ENCODE measurements at places on chromosomes 6 and 20.

DNA sequence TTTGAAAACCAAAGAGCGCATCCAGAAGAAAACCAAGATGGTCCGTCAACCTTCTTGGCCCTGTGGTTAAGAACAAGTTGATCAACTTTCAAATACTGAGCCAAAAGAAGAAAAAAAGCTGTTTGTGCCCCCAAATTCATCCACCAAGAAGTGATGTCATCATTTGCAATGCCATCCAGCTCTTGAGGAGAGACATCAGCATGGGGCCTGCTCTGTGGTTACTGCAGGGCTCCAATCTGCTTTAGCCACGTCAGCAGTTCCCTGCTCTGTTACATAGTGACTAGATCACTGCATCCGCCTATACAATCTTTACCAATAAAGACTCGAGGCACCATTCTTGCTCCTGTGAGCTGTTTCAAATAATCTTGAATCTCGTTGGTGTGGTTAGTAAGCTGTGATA lies 75.0 kb upstream of the BLCAP start:
- DNase-seq: no peak

GRCh38 chr6:140968062-140968461 lies 1164.7 kb upstream of the GJE1 start:
- DNase-seq: no peak

GRCh38 chr6:115817161-115817560 lies 243.5 kb downstream of the FRK start:
- no peak for DNase-seq

- DNase-seq: no peak
Observed at GRCh38 chr6:4885341-4885933, 109.2 kb downstream of the CDYL start.

DNA sequence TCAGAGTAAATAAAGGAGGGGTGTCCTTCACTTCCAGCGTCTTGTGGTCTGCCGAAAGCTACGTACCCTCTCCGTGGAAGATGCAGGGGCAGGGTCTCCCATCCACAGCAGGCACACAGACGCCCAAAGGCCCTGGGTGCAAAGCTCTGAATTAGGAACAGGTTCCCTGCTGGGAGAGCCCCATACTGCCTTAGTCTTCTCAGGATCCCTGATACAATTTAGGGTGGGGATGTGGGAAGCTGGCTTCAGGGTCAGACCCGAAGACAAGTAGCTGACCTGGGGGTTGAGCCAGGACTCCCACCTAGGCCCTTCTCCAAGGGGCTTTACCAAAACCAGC lies 74.1 kb downstream of the TTLL2 start:
- no peak for DNase-seq

All from activated CD4-positive, alpha-beta T cell treated with anti-CD3 and anti-CD28 coated beads, Interleukin-10, Interleukin-2, amounts not matched to agents 100 ng/mL and 50 ng/mL, durations not matched to agents 16 hours and 8 hours (primary cell).